ENCODE measurements at places on chromosomes 12 and 14.

GRCh38 chr14:68856572-68856971, 63.7 kb upstream of the ZFP36L1 start:
- no peak for DNase-seq

- DNase-seq: no peak
Measured at GRCh38 chr14:39641224-39641623, 209.0 kb upstream of the FBXO33 start.

- no peak for DNase-seq
Measured at GRCh38 chr14:67725171-67725570, 23.5 kb downstream of the RDH12 start.

- no peak for DNase-seq
Measured at GRCh38 chr14:100388103-100389054, 65.2 kb downstream of the SLC25A47 start.

- peak; percentile 68 for DNase-seq
Measured at GRCh38 chr12:57452181-57452936, 2.7 kb upstream of the INHBE start.

DNA sequence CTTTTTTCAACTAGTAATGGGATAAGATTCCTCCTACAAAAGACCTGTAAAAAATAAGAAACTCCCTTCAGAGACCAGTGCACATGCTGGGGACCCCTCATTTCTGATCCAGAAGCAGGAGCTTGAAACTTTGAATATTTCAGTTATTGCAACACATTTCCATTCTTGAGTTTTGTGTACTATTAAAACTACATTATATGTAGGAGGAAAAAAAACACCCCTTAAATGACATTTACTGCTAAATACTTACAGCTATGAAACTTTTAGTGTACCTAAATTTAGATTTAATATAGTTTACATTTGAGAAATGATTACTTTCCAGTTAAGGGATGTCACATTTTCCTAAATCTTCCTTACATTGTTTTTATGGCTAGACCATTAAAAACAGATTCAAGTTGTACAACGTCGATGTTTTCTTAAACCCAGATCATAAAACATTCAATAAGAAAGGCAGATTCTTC, 4.1 kb downstream of the LRIG3 start:
- no peak for DNase-seq

GRCh38 chr12:120230326-120230973, 29.5 kb upstream of the RPLP0 start:
- DNase-seq: peak; percentile 90

- no peak for DNase-seq
Measured at GRCh38 chr14:34165847-34166350, 215.0 kb upstream of the EGLN3 start.

GRCh38 chr14:71728386-71728785, 203.8 kb upstream of the RGS6 start:
- DNase-seq: no peak

DNA sequence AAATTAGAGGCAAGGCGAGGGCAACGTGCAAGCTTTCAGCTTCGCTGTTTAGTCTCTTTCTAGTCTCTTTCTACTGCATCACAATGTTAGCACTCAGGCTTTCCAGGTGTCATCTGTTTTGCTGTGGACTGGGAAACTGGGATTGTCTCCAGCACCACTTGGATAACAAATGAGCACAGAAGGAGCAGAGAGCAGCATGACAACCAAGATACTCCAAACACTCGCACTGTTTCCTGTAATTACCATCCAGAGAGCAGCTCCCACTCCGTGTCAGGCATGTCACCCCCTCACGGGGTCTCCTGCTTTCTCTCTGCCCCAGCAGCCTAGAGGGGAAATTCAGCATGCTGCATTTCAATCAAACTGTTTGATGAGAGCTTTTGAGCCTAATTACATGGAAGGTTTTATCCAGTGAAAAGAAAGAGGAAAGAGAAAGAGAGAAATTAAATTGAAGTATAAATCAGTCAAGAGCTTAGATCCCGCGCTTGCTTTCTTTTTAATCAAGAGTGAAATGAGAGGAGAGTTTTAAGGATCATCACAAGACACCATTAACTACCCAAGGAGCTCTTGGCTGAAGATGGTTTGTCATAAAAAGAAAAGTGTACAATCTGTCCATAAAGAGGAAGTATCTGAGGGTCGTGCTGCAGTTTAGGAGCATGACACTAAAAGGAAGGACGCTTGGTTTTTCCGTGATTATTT, 917.7 kb downstream of the DIO2 start:
- DNase-seq: no peak

GRCh38 chr14:65433157-65433556, 20.6 kb downstream of the FUT8 start:
- DNase-seq: no peak

DNA sequence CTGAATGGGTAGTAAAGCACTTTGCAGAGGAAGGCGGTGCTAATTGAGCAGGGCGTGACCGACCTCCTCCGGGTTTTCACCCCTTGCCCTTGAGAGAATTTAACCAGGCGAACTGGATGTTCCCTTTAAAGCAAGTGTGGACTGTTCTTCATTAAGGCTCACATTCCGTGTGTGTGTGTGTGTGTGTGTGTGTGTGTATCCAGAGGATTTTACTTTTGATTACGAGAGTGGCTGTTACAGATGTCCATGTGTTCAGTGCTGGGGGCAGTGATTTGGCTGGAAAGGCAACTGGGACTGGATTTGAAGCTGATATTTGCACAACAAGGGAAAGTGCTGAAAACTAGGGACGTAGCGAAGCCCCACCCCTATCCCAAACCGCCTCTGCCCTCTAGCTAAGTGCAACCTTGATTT, 2.2 kb downstream of the TMEM132C start:
- DNase-seq: no peak

DNA sequence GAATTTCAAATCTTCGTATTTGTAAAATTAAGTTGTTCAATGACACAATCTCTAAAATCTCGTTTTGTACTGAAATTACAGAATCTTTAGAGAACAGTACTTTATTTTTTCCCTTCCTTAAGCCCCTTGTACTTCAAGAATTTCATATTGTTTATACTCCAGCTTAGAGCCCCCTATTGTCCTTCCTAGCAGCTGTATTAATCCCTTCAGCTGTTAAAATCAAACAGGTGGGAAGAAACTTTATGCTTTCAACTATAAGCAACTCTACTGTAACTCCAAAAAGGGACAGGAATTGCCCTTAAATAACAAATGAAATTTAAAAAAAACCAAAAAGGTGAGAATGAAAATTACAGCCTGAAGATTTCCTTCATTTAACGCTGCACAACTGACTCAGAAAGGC, 1.7 kb downstream of the NACA start:
- no peak for DNase-seq

DNA sequence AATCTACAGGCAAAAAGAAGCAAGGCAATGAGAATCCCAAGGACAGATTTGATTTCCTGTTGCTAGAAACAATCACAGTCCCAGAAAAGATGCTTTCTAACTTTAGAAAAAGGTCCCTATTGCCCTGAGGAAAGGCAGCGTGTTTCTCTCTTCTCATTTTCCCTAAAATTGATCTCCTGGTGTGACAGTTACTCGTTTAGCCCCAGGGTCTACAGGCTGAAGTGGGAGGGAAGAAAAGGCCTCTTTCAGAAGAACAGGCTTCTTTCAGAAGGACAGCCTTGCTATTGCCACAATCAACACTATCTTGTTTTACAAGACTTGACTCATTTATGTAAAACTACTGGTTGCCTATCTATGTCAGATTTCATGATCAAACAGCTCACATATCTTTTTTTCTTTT, 121.8 kb upstream of the OR4E1 start:
- DNase-seq: no peak

GRCh38 chr12:120640861-120641833, 721 bp downstream of the CABP1 start:
- peak; percentile 80 for DNase-seq

GRCh38 chr14:51209457-51209856, 30.6 kb upstream of the TMX1 start:
- DNase-seq: no peak

- no peak for DNase-seq
Measured at GRCh38 chr14:52094546-52095271, 25.9 kb upstream of the NID2 start.

DNA sequence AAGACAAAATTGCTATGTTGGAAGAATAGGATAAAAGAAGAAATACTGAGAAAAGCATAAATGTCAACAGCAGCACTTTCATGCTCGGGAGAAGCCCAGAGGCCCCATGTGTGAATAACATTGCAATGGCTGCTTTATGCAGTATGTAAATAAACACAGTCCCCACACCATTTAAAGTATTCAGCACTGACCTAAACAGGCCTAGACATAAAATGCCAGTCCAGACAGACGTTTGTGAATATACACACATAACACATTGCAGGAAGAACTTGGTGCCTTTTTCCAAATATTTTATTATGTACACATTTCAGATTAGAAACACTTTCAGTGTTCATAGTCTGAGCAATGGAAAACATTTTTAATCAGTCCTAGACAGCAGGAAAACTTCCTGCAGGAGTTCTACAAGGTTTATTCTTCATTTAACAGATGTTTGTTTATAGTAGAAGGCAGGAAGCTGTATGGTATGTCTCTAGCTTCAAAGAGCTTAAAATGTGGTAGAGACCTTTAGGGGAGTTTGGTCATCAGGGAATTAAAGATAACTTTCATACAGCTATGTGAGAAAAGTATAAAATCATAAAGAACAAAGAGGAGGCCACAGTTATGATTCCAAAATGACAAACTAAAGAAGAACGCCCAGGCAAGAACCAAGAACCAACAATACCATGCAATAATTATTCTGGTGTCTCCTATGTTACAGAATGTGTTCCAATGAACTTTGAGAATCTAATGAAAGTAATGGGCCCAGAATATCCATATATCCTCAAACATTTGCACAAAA, 30.6 kb upstream of the SLC38A2 start:
- DNase-seq: no peak

DNA sequence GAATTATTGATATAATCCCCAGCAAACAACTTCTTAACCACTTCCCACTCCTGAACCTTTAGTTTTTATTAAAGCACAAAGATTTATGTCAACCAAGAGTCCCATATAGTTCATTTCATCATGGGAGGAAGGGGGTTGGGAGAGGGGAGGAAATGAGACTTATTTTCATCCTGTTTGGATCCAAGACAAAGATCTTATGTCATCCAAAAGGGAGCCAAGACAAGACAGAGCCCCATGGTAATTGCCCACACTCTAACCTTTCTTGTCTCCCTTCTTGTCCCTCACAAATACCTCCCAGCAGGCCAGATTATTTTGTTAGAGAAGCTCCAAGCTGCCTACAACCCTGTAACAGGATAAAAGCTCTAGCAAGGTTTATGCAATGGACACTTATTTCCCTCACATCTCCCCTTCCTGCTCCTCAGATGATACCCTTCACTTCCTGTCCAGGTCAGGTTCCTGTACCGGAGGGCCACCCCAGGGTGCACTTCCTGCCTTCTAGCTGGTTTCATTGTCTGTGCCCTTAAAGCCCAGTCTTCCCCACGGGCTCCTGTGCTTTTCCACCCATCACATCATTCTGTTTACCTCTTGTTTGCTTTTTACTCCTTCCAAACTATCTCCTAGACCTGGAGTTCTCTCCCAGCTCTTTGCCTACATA, 123.7 kb upstream of the MDM1 start:
- no peak for DNase-seq

DNA sequence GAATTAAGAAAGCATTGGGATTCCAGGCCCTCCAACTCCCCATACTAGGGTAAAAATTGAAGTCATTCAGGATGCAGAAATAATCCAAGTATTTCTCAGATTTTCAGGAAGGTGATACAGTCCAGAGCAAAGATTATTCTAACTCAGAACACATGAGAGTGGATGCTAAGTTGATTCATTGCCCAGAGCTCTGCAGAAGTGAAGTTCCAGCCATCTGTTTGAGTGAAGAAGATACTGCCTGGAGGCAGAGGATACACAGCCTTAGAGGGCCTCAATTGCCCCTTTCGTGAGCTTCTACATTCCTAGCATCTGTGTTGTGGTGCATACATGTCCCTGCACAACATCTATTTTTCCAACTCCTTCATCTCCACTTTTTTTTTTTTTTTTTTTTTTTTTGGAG, 36.9 kb upstream of the SMUG1 start:
- no peak for DNase-seq

DNA sequence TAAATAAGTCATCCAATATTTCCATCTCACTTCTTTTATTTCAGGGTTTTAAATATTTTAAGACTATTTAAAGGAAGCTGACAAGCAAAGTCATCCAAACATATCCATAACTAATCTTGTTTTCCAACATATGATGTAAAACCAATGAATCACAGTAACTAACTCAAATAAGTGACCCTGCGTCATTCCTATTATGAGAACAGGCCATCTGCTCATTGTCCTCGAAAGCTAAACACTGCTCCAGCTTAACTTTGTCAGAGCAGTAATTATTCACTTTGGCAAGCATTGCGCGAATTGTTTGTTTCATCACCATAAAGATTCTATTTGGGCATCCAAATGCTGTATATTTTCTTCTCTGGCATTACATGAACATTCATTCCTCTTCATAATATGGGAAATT, 99.1 kb downstream of the CAPZA3 start:
- DNase-seq: no peak

DNA sequence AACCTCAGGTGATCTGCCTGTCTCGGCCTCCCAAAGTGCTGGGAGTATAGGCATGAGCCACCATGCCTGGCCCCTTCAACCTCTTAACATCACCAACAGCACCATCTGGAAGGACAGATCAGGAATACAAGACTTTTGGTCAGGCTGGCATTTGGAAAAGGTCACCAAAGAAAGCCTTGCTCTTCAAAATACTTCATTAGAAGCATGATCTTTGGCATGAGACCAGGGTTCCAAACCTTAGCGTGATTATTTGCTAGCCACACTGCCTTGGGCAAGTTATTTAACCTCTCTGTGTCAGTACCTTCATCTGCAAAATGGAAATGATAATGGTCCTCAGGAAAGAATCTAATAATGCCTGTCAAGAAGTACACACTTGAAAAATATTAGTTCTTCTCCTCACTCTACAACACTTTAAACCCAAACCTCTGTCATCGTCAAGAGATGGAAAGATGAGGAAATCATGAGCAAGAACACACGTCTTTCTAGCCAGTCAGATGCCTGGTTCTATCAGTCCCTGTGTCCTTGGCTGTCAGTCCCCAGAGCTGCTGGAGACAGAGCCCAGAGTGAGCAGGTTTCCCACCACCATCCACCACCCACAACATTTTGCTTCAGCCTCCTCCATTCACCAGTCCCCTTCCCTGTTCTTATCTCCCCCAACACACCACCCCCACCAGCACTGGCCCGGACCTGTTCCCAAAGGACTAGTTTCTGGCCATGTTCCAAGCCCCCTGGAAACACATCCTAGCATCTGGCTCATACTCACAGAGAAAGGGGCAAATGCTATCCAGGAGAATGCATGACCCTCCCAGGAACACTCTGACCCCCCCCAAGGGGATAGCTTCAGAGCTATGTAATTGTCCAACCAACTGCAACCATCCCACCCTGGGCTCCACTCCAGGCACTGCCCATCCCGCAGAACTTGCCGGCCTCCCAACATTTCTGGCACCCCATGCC, 2.0 kb downstream of the ADCY6 start:
- DNase-seq: no peak

All from urothelium cell line (cell line).